ENCODE measurements at places on chromosomes 2 and 18.

DNA sequence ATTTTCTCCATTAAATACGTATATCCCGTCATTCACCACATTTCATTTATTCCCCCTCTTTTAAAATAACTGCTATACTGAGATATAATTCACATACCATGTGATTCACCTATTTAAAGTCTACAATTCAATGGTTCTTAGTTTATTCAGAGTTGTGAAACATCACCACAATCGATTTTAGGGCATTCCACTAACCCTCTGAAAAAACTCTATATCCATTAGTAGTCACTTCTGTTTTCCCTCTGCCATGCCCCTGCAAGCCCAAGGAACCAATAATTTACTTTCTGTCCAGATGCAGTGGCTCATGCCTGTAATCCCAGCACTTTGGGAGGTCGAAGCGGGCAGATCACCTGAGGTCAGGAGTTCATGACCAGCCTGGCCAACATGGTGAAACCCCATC is 95.5 kb upstream of the FZD5 start:
- DNase-seq = no peak

- peak; percentile 42 for DNase-seq
Measured at GRCh38 chr2:241636182-241637017, 558 bp downstream of the THAP4 start.

GRCh38 chr2:225938991-225939390 is 539.5 kb downstream of the NYAP2 start:
- DNase-seq = no peak

GRCh38 chr2:229443141-229443540 is 172.1 kb upstream of the PID1 start:
- no peak for DNase-seq

- peak; percentile 44 for DNase-seq
Measured at GRCh38 chr2:128638341-128639119, 319.9 kb upstream of the HS6ST1 start.

GRCh38 chr2:191255756-191256312 is 10.6 kb downstream of the MYO1B start:
- DNase-seq = no peak

Data from femur (tissue), 1 donor.